ENCODE measurements at places on chromosomes 2 and 18.

- H3K4me3 ChIP-seq, result no peak overlapping the region
- no peaks in the 10 kb centered on the region for H3K36me3 ChIP-seq
- DNase-seq, result no peak
- H3K4me1 ChIP-seq, result no peaks in the 10 kb centered on the region
- H3K27ac ChIP-seq, result no peak overlapping the region
- peaks cover 2% of the 10 kb centered on the region for H3K27me3 ChIP-seq
Measured at GRCh38 chr2:147170932-147171331, 673.9 kb upstream of the ACVR2A start.

- peaks cover 4% of the 10 kb centered on the region for H3K27me3 ChIP-seq
- H3K4me3 ChIP-seq, result no peak overlapping the region
- no peak overlapping the region for H3K27ac ChIP-seq
- H3K4me1 ChIP-seq, result no peaks in the 10 kb centered on the region
- no peaks in the 10 kb centered on the region for H3K36me3 ChIP-seq
- DNase-seq, result no peak
Measured at GRCh38 chr18:79000997-79001396, 21.4 kb downstream of the SALL3 start.

DNA sequence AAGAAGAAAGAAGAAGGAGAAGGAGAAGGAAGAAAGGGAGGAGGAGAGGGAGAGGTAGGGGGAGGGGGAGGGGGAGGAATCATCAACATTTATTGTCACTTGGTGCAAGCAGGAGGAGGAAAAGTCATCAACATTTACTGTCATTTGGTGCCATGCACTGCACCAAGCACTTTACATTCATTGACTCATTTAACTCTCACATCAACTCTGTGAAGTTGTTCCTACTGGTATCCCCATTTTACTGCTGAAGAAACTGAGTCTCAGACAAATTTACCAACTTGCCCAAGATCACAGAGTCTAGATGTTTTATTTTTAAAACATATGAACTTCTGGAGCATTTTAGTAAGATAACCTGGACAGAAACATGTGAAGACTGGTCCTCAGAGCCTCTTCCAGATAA lies 46.7 kb upstream of the NEB start:
- H3K4me3 ChIP-seq, result no peak overlapping the region
- H3K27me3 ChIP-seq, result no peaks in the 10 kb centered on the region
- H3K4me1 ChIP-seq, result no peaks in the 10 kb centered on the region
- DNase-seq, result no peak
- no peak overlapping the region for H3K27ac ChIP-seq
- peaks cover 41% of the 10 kb centered on the region for H3K36me3 ChIP-seq

GRCh38 chr2:111523009-111523408 lies 361.0 kb downstream of the ANAPC1 start:
- H3K27ac ChIP-seq, result no peak overlapping the region
- peaks cover 10% of the 10 kb centered on the region for H3K4me1 ChIP-seq
- H3K27me3 ChIP-seq, result peaks cover 39% of the 10 kb centered on the region

All from activated T-helper 2 cell treated with anti-CD3 and anti-CD28 coated beads, Interferon-gamma antibody, Interleukin-2, Interleukin-4, amounts not matched to agents 10 μg/mL and 5 μg/mL and 100 μg/mL, durations not matched to agents 14 hours and 24 hours and 36 hours (primary cell).